Activated CD4-positive, alpha-beta T cell treated with anti-CD3 and anti-CD28 coated beads, Interleukin-2, amount 10 ng/mL, durations not matched to agents 7 days and 5 days (primary cell): ENCODE measurements at places on chromosomes 13 and 19.
A peak's percentile ranks its signal among the peaks of the same experiment; 100 is the strongest.

GRCh38 chr13:109593230-109593629 lies 193.2 kb downstream of the IRS2 start:
- H3K4me3 ChIP-seq = no peak overlapping the region
- no peak overlapping the region for H3K27ac ChIP-seq
- peaks cover 23% of the 10 kb centered on the region for H3K27me3 ChIP-seq

DNA sequence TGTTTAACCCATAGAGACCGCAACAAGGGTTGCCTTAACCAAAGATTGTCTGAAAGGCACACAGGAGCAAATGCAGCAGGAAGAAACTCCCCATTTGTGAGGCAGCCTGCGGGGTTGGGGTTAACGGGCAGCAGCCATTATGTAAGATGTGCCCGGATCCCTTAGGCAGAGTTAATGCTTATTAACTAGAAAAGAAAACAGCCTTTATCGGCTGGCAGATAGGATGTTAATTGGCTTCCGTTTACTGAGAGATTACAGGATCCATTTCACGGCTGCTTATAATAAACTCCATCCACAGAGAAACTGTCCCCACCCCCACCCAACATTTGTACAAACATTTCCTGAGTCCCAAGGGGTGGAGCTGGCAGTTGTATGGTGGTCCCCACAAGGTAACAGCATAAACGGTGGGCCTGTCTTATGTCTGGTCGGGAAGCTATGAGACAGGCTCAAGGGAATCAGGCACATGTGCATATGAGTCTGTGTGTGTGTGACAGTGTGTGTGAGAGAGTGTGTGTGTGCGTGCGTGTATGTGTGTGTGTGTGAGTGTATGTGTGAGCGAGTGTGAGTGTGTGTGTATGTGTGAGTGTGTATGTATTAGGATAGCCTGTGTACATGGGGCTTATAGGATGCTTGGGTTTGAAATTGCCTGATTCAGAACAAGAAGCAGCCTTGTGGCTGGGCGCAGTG lies 10.5 kb downstream of the SLC25A42 start:
- H3K27ac ChIP-seq = no peak overlapping the region
- no peak overlapping the region for H3K4me3 ChIP-seq
- H3K36me3 ChIP-seq = peaks cover 12% of the 10 kb centered on the region
- DNase-seq = no peak
- H3K27me3 ChIP-seq = no peaks in the 10 kb centered on the region

DNA sequence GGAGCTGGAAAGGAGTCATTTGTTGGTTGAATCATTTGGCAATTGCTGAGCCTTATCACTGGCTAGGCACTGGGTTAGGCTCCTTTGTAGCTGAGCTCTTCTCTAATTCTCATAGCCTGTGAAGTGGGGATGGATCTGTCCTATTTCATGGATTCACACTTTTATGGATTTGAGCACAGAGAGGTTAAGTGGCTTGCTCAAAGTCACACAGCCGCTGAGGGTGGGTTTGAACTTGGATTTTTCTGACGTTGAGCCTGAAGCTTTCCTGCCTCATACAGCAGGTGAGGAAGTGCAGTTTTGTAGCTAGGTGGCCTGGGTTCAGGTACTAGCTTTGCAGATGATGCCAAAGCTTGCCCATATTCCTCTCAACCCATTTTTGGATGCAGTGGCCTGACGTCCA lies 19.4 kb downstream of the CYP4F22 start:
- no peak for DNase-seq
- peaks cover 2% of the 10 kb centered on the region for H3K4me1 ChIP-seq
- peaks cover 9% of the 10 kb centered on the region for H3K36me3 ChIP-seq

DNA sequence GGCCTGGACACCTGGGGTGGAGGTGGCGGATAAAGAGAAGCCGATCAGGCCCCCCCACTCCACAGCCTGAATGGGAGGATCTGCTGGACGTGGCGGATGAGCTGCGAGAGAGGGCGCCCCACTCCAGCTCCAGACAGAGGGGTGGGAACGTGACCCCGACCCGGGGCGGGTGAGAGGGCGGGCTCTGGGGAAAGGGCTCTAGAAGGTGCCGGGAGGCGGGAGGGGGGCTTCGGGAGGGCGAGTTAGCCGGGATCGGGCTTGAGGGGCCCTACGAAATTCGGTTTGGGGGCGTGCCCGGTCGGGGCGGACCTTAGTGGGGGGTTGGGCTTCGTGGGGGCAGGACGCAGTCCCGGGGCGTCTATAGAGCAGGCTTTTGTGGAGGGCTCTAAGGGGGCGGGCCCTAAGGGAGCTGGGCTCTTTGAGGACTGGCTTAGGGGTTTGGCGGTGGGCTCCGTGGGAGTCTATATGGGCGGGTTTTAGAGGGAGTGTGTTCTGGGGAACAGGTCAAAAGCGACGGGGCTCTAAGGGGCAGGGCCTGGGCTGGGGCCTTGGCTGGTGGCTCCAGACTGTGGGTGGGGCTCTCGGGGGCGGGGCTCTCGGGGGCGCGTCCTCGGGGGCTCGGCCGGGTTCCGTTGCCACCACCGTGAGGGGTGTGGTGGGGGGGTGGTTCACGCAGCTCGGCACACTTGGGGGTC lies 4.1 kb upstream of the NANOS3 start:
- H3K27ac ChIP-seq = no peak overlapping the region
- peaks cover 5% of the 10 kb centered on the region for H3K4me1 ChIP-seq
- peaks cover 7% of the 10 kb centered on the region for H3K27me3 ChIP-seq
- DNase-seq = peak; percentile 37
- peak overlapping the region; percentile 50 for H3K4me3 ChIP-seq

DNA sequence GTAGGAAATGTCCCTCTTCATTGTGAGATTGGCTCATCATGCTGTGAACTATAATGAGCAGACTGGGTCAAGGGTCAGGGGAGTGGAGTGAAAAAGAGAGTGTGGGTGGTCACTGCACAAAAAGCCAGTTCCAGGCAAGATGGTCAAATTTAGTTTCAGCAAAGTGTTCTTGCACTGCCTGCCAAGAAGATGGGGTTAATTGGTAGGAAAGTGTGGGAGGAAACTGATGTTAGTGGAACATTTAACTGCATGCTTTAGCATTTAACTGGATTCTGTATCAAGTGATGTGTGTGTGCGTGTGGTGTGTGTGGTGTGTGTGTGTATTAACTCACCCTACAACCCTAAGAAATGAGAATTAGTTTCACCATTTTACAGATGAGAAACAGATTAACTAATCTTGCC lies 131.6 kb downstream of the COG6 start:
- H3K27ac ChIP-seq = no peak overlapping the region
- no peak for DNase-seq
- no peak overlapping the region for H3K4me3 ChIP-seq

GRCh38 chr13:94157705-94158218 lies 321.7 kb downstream of the DCT start:
- no peak for DNase-seq
- no peak overlapping the region for H3K27ac ChIP-seq
- no peak overlapping the region for H3K4me3 ChIP-seq

GRCh38 chr19:10808937-10809649 lies 26.9 kb downstream of the TMED1 start:
- H3K27ac ChIP-seq = peak overlapping the region; percentile 70
- peak; percentile 53 for DNase-seq

DNA sequence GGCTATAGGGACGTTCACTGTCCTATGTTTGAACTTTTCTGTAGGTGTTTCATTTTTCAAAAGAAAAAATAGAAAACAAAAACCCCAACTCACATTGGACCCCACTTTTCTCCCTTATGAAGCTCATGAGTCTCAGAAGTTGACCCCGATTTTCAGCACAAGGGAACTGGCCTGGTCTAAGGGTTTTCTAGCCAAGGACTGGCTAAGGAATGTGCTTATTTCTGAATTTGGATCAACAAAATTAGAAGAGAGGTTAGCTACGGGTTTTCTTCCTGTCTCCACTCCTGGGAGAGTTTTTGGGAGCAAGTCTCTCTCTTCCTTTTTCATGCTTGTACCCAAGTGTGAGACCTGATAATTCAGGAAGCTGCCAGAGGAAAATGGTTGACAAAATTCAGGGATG lies 453.2 kb downstream of the KLF12 start:
- H3K27ac ChIP-seq = no peak overlapping the region
- H3K4me1 ChIP-seq = no peaks in the 10 kb centered on the region
- H3K4me3 ChIP-seq = no peak overlapping the region
- H3K36me3 ChIP-seq = peaks cover 16% of the 10 kb centered on the region
- no peak for DNase-seq

- no peak for DNase-seq
- H3K27ac ChIP-seq = no peak overlapping the region
- no peaks in the 10 kb centered on the region for H3K36me3 ChIP-seq
- no peaks in the 10 kb centered on the region for H3K4me1 ChIP-seq
- no peak overlapping the region for H3K4me3 ChIP-seq
- H3K27me3 ChIP-seq = no peaks in the 10 kb centered on the region
These were observed 422.2 kb downstream of the KLF5 start for GRCh38 chr13:73480779-73481559.

DNA sequence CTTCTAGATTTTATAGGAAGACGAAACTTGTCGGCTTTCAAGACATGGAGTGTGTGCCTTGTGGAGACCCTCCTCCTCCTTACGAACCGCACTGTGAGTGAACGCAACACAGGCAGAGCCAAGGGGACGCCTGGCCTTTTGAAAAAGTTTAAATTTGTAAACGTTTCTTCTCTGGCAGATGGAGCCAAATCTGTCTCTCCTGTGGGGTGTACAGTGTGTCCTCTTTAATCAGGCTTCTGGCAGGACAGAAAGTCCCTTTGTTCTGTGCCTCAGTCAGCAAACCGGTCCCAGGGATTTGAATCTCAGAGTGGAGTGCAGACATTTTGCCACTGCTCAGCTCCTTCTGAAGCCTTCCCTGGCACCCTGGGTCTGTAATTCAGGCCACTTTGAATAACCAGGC lies 56.5 kb downstream of the TNFRSF19 start:
- H3K4me3 ChIP-seq = no peak overlapping the region
- H3K27me3 ChIP-seq = peaks cover 2% of the 10 kb centered on the region
- no peak overlapping the region for H3K27ac ChIP-seq
- no peak for DNase-seq
- H3K36me3 ChIP-seq = no peaks in the 10 kb centered on the region

- H3K27me3 ChIP-seq = no peaks in the 10 kb centered on the region
- peak overlapping the region; percentile 43 for H3K27ac ChIP-seq
- H3K4me3 ChIP-seq = no peak overlapping the region
- peaks cover 20% of the 10 kb centered on the region for H3K4me1 ChIP-seq
These were observed 20.9 kb downstream of the BBC3 start for GRCh38 chr19:47210180-47210490.

DNA sequence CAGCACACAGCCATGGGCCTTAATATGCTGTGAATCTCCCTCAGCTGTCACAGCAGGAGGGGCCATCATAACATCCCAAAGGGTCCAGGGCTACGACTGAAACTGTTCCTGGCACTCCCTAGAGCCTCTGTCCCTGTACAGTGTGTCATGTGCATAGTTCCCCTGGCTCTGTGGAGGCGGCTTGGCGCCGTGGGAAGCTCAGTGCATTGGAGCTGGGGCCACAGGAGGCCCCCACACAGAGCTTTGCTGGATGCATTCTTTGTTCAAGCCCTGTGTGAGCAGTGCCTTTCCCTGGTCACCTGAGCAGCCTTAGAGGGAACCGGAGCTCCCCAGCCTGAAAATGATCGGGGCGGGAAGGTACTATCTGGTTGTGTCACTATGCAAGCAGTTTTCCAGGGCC lies 21.4 kb downstream of the UBXN6 start:
- no peak overlapping the region for H3K4me3 ChIP-seq
- H3K4me1 ChIP-seq = no peaks in the 10 kb centered on the region
- no peak for DNase-seq
- H3K27me3 ChIP-seq = no peaks in the 10 kb centered on the region

DNA sequence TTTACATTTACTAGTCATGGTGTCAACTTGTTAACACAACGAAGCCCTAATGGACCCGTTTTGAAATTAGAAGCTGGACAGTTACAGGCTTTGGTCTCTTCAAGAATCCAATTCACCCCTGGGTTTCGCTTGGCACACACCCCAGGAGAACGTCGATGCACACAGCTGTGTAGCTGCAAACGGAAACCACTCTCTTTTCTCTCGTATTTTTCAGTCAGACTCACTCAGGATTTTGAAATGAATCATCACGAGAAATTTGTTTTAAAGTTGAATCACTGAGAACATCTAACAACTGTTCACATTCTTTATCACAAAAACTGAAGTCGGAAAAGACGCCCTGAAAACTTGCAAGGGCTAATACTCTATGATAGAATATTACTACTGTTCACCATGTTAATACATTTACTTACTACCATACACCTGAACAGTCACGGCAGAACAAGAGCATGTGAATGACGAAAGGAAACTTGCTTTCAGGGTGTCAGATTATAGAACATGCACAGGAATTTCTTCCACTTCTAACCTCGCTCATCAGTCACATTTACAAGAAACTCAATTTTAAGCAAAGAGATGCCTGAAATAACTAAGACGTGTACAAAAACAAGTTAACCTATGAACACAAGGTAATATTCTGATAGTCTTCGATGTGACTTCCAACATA lies 4.7 kb downstream of the PNMA8A start:
- H3K27me3 ChIP-seq = peaks cover 21% of the 10 kb centered on the region
- H3K36me3 ChIP-seq = no peaks in the 10 kb centered on the region
- no peak overlapping the region for H3K27ac ChIP-seq
- no peak for DNase-seq

- no peak overlapping the region for H3K27ac ChIP-seq
- H3K4me1 ChIP-seq = peaks cover 21% of the 10 kb centered on the region
- peaks cover 11% of the 10 kb centered on the region for H3K36me3 ChIP-seq
These were observed 33.3 kb downstream of the GARRE1 start for GRCh38 chr19:34287662-34288140.

DNA sequence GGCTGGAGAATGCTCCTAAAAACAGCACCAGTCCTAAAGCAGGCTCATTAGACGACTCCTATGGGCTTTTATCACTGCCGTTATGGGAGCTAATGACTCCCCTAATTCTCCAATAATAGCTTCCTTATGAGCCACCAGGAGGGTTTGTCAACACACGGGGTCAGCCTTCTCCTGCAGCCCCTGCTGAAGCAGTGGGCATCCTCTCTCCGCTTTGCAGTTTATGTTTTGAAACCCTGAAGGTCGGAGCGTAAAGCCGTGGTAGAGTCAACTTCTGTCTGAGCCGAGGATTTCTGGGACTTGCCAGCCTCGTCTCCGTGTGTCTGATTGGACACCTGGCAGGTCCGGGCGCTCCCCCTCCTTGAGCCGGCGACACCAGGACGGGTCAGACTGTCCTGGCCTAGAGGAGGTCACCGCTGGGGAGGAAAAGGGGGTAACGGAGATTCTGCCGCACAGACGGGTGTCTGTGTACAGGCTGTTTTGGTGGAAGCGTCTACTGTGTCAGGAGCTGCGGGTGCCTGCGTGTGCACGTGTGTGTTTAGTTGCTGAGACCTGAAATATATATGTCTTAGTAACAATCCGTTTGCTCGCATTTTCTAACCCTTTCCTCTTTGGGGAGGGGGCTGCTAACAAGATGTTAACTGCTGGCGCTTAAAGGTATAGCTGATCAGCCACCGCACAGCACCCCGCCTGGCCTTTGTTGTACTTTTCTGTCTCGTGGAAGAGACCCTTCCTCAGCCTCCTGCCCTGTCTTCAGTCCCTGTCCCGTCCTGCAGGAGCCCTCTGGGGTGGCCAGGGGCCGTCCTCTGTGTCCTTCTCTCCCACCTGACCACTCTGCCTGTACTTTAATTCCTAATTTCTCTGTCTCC lies 1.9 kb downstream of the KDM4B start:
- peaks cover 47% of the 10 kb centered on the region for H3K4me1 ChIP-seq
- H3K27me3 ChIP-seq = no peaks in the 10 kb centered on the region
- peak overlapping the region; percentile 89 for H3K27ac ChIP-seq
- H3K36me3 ChIP-seq = peaks cover 12% of the 10 kb centered on the region

- H3K4me1 ChIP-seq = peaks cover 7% of the 10 kb centered on the region
- no peaks in the 10 kb centered on the region for H3K27me3 ChIP-seq
These were observed 20.4 kb upstream of the TNFSF13B start for GRCh38 chr13:108249150-108249549.
